ENCODE measurements at places on chromosomes 11 and 22.

GRCh38 chr11:126636911-126637794, 281.7 kb downstream of the ST3GAL4 start:
- peak; percentile 89 for DNase-seq

DNA sequence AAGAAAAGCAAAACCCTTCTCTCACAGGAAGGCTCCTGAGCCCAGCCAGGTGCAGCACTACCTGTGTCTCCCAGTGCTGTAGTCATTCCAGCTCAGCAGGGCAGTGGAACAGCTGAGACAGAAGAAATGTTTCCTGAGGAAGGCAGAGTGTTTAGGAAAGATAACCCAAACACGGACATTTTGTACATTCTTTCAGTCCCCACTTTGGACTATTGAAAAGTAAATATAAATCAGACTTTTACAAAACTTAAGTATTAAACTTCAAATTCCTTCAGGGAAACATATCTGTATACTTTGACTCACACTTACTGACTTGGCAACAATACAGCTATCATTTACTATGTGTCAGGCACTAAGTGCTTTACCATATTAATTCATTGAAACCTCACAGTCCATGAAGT, 40.4 kb downstream of the RRAS2 start:
- no peak for DNase-seq

- no peak for DNase-seq
These were observed 651.4 kb upstream of the CHORDC1 start for GRCh38 chr11:90874281-90874680.

DNA sequence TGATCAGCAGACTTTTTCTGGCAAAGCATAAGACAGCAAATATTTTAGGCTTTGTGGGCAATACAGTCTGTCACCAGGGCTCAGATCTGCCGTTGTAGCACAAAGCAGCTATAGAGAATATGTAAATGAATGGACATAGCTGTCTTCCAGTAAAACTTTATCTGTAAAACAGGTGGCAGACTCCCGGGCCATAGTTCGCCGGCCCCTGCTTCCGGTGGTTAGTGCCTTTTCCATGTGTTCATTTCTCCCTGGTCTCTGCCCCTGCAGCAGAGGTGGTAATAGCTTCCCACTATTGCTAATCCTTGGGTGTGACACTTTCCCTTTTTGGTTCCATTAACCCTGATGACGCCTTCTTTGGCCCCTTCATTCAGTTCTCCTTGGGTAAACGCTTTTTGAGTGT, 93.7 kb upstream of the LDLRAD3 start:
- DNase-seq, result no peak

GRCh38 chr11:89184021-89184420, 6.3 kb downstream of the TYR start:
- DNase-seq, result peak; percentile 15

GRCh38 chr11:74322667-74323066, 11.2 kb upstream of the P4HA3 start:
- no peak for DNase-seq

DNA sequence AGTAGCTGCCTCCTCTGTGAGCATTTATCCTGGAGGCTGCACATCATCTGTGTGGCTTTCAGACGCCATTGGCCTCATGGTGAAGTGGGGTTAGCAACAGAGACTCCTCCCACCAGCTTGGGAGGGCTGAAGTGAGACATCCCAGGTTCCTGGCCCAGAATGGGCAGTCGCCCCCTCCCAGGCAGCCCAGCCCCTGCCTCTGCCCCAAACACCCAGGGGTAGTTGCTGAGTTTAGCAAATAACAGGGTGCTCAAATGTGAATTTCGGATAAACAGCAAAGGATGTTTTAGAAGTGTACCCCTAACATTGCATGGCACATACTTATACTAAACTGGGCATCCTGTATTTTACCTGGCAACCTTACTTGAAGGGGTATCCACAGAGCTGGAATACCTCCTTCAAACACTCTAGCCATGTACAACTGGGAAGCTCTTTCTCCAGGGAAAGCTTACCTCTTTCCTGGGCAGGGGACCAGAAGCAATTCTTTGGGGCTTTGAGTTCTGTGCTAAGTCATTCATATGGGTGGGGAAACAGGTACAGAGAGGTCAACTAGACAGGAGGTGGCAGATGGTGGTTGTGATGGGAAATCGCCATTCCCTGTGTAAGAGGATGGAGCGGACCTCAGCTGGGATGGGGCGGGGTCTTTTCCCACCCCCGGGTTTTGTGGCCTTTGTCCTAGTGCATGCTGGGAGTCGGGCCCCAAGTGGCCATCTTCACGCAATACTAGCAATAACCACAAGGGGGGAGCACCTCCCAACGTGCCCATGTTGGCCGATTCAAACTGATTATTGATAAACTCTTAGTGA, 19.3 kb downstream of the MTFP1 start:
- peak; percentile 48 for DNase-seq

DNA sequence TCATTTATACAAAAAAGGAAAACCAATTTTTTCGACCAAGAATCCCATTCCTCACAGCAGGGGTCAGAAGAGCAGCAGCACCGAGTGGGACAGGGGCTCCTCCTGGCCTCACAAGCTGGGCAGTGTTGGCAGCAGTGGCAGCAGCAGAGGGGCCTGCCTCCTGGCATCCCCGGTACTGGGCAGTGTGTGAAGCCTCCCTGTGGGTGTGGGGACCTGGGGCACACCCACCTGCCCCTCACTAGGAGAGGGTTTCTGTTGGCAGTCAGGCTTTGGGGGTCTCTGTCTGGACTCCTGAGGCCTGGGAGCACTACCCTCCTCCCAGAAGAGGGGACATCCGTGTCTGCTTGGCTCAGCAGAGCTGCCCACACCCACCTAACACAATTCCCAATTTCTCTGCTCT, 67.8 kb downstream of the NECTIN1 start:
- DNase-seq, result no peak

GRCh38 chr11:72353861-72354260, 80.5 kb downstream of the CLPB start:
- no peak for DNase-seq

DNA sequence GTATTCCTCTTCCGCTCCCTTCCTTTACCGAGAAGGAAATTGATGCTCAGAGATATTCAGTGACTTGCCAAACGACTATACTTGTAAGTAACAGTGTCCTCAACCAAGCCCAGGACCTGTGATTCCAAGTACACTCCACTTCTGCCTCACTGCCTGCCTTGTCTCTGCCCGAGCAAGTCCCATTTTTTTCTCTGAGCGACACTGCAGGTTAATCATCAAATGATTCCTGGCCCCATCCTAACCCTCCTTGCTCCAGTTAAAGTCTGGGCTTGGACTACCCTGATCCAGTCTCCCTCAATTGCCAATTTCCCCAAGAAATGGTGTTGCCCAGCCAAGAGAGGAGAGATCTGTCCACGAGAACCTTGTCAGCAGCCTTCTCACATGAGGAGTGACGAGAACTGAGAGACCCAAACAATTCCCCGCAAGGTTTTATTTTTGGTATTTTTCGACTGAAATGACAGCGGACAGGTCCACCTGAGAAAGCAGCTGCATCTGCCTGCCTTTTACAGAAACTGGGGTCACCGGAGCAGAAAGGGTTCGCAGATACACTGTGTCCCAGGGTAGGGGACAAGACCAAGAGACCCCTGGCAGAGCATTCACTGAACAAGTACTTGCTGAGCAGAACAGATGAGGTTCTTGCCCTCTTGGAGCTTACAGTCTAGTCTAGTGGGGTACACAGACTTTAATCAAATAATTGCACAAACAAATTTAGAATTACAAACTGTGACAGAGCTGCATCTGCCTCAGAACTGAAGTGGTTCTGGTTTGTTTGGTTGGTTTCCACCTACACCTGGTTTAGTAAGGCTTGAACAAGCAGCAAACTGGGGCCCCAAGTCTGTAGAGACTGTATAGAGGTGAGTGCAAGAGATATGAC, 11.4 kb downstream of the POU2AF1 start:
- no peak for DNase-seq

- DNase-seq, result no peak
These were observed 105.8 kb downstream of the ARHGAP20 start for GRCh38 chr11:110606415-110606814.

Data from HT1080 (cell line).